Osteocyte (in vitro differentiated cells): ENCODE measurements at places on chromosomes 5 and 9.

GRCh38 chr5:59126708-59127573, 544.1 kb downstream of the RAB3C start:
- DNase-seq, result no peak

- no peak for DNase-seq
These were observed 108.9 kb upstream of the PPP1R26 start for GRCh38 chr9:135370411-135371375.

- DNase-seq, result no peak
These were observed 73.5 kb downstream of the KIF4B start for GRCh38 chr5:155087036-155087435.

DNA sequence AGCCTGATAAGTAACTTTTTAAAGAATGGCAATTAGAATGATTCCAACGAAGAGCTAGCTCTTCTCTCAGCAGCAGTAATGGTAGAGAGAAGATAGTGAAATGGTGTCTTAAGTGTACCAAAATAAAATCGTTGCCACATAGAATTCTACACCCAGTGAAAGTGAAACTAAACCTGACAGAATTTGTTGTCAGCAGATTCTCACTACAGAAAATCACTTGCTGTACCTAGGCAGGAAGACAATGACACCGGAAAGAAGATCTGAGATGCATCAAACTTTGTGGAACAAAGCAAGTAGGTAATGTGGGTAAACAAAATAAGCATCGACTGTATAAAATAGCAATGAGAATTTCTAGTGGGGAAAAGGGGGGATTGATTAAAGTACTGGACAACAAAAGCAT, 20.7 kb upstream of the EBF1 start:
- DNase-seq, result no peak

GRCh38 chr9:136645903-136646754, 16.6 kb upstream of the EGFL7 start:
- no peak for DNase-seq
